ENCODE measurements at places on chromosomes 13 and 19. TPM values are rescaled to one million over a fixed set of nuclear protein-coding genes. Genes with fewer than 3 reads are reported as not detected.

The APLP1 gene
- 18.1 TPM for polyA plus RNA-seq

The ATP4A gene
- 257 TPM for polyA plus RNA-seq

The ZNF850 gene
- polyA plus RNA-seq: 0.25 TPM

The KLK2 gene
- not detected for polyA plus RNA-seq

The ZNF285 gene
- 0.25 TPM for polyA plus RNA-seq

The ZNF610 gene
- 1.4 TPM for polyA plus RNA-seq

The PRR19 gene
- polyA plus RNA-seq: 0.98 TPM

The ZNF486 gene
- 2.7 TPM for polyA plus RNA-seq

The ZNF234 gene
- 1.7 TPM for polyA plus RNA-seq

GRCh38 chr19:29576046-29576606 is 30.0 kb upstream of the POP4 start:
- DNase-seq: no peak

DNA sequence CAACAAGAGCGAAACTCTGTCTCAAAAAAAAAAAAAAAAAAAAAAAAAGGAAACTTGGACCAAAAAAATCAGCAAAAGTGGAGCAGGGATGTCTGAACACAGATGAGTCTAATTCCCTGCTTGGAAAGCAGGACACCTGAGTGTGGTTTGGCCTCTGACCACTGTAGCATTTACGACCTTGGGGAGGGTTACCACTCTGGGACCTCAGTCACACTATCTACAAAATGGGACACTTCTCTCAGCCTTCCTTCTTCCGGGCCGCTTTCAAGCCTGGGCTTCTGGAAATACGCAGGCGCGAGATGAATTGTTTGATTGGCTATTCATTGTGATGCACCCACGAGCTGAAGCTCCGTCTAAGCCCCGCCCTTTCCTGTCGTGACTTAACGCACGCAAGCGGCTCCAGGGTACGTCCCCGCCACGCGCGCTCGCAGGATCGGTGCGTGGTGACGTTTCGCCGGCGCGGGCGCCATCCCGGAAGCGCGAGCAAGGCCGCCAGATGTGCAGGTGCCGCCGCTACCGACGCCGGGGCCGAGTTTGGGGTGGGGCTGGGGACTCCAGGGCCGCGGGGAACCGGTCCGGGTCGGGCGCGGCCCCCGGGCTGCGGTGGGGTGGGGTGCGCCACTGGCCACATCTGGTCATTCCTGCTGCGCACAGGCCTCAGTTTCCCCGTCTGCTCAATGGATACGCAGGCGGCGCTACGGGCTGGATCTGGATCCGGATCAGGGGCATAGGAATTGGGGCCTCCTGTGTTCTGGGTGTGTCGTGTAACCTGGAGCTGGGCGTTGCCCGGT is at the start of gene KXD1:
Gene KXD1 (plus strand): TSS at position 460 of the 791 bp plus-strand sequence. CDS start 4,187 bp downstream, outside the sequence.
- peak; percentile 99 for DNase-seq

DNA sequence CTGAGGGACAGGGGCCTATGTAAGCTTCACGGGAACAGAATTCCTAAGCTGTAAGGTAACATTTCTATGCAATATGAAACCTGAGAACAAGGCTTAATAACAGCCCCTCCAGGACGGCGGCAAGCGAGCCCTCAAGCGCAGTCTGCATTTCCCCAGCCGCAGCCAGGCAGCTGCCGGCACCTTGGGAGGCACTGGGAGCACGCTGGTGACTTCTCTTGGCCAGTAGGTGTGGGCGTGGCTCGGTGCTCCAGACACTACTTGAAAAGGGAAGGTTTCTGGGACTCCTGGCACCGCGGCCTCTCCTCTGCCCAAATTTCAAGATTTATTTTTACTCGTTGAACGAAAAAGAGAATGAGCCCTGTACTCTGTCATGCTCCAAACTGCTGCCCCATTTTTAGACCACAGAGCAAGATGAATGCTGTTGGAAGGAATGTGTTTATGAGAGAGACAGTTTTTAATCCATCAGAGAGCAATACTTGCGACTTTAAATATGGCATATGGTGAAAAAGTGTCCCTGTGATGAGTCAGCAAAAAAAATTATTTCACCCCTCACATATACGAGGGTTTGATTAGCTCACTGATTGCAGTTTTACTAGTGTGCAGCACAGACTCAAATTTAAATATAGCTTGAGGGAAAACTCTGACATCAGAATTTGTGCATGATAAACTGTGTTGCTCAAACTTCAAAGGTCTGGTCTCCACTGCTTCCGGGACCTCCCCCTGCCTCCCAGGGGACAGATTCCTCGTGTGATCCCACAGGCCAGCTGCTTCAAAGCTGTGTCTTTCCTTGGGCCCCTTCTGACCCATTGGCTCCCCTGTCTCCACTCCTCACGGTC is 81.2 kb downstream of the COL4A2 start:
- peak; percentile 77 for DNase-seq

GRCh38 chr19:54023191-54023590 is 31.8 kb downstream of the CACNG6 start:
- DNase-seq: no peak

- DNase-seq: peak; percentile 65
Observed at GRCh38 chr19:41299755-41300089, 10.2 kb upstream of the CCDC97 start.

- DNase-seq: no peak
Observed at GRCh38 chr19:16226184-16226591, 28.5 kb downstream of the AP1M1 start.

DNA sequence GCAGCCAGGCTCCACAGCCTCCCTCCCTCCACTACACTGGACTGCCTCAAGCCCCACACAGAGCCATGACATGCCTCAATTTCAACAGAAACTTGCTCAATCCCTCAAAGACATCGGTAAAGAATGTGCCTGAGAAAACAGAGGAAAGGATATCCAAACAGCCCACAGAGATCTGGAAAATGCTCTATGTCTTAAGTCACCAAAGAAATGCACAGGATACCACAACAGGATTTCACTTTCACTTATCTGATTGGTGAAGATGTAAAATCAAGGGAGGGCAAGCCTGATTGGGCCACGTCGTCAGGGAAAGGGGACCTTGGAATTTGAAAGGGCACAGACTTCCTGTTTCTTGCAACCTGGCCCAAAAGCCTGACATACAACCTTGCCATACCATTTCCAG is 14.2 kb downstream of the CACNA1A start:
- DNase-seq: no peak

DNA sequence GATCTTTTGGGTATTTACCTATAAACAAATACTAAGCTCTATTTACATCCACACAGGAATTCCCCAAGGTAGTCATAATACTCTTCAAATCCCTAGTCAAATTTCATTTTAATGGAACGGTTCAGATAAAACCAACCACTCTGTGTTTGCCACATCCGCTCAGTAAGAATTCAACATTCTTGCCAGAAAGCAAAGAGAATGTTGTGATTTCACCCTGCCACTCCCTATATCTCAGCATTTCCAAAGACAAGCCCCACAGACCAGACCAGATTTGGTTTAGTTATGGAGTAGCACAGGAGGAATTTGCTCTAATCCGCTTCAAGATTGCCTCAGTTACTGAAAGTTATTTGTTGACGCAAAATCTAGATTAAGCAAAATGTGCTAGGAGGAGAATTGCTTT is 105.6 kb upstream of the SERP2 start:
- no peak for DNase-seq

GRCh38 chr19:13827656-13828055 is 32.4 kb downstream of the ZSWIM4 start:
- no peak for DNase-seq

GRCh38 chr19:18388960-18389725 is 3.2 kb downstream of the GDF15 start:
- no peak for DNase-seq

- peak; percentile 51 for DNase-seq
Observed at GRCh38 chr13:29707876-29708543, 112.5 kb upstream of the SLC7A1 start.

GRCh38 chr13:114110091-114110829 is 22.2 kb downstream of the RASA3 start:
- DNase-seq: peak; percentile 47

GRCh38 chr19:30450835-30451321 is 78.7 kb downstream of the ZNF536 start:
- no peak for DNase-seq

- DNase-seq: no peak
Observed at GRCh38 chr19:13152356-13152973, 2.3 kb downstream of the IER2 start.

DNA sequence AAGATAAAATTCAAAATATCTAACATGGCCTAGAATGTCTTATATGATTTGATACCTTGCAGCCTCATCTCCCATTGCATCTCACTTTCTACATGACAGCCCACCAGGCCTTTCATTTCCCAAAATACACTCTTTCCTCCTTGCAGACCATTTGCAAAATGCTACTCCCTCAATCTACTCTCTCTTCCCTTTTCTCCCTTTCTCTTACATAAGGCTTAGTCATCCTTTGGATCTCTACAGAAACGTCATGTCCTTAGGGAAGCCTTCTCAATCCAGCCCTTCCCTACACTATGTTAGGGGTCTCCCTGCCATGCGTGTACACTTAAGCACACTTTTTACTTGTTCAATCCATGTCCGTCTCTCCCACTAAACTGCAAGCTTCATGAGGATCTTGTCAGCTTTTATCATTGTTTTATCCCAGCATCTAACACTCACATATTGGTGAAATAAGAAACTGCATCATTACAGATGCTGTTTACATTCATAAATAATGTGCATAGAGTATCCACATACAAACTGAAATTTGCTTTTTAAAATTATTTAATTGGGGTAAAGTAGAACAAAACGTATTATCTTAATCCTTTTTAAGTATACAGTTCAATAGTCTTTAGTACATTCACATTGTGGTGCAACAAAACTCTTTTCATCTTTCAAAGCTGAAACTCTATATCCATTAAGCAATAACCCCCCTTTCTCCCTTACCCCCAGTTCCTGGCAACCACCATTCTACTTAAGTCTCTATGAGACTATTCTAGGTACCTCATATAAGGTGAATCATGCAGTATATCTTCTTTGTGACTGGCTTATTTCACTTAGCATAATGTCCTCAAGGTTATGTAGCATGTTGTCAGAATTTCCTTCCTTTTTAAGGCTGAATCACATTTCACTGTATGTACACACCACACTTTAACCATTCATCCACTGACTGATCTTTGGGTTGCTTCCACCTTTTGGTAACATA is 11.5 kb upstream of the WBP4 start:
- DNase-seq: no peak

GRCh38 chr19:41930926-41931592 is 2.8 kb upstream of the ERFL start:
- no peak for DNase-seq

DNA sequence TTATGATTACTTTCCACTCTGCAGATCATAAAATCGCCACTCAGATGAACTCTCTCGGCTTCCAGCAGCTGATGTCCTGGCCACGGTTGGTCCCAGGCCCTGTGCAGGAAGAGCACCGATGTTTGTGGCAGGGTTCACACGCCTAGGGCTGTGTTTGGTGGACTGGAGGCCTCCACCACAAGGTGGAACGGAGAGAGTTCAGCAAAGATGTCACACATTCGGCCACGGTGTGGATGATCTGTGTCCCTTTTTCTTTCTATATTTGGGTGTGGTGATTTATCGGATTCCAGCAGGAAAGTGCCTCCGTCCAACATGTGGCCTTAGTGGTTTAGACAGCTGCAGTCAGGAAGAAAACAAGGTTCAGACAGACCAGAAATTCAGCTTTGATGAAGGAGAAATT is 521 bp upstream of the SHISA2 start:
- no peak for DNase-seq

- no peak for DNase-seq
Observed at GRCh38 chr19:16585808-16586476, 13.7 kb upstream of the SLC35E1 start.

DNA sequence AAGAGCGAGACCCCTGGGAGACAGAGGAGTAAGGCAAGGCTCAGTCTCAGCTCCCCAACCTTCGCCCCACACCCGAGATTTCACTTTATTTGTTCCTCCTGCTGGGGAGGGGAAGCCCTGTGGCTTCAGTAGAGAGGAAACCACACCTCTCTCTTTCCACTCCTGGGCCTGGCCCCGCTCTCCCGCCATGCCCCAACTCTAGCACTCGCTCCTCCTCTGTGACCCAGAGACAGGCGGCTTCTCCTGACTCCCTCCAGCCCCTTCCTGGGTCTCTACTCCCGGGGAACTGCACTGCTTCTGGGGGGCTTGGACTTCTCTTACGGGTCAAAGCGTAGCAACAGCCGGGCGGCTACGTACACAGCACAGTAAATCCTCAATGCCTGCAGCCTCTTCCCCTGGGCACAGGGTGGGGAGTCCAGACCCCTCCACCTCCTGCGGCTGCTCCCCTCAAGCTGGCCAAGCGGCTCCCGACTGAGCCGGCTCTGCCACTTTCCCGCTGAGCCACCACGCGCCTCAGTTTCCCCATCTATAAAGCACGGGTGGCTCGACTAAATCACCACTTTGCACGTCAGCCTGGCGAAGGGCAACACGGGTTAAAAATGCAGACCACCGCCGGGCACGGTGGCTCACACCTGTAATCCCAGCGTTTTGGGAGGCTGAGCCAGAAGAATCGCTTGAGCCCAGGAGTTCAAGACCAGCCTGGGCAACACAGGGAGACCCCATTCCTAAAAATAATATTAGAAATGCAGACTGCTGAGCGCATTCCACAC is 1.4 kb downstream of the RNF126 start:
- peak; percentile 60 for DNase-seq

GRCh38 chr19:14361824-14362223 is 19.4 kb upstream of the ADGRE5 start:
- no peak for DNase-seq

Data from stomach (tissue), 19 donors.